Lower leg skin (tissue), 4 donors: ENCODE measurements at places on chromosomes 1 and 21.
A peak's percentile ranks its signal among the peaks of the same experiment; 100 is the strongest.

- no peak for DNase-seq
Measured at GRCh38 chr1:46096269-46097148, 35.9 kb downstream of the PIK3R3 start.

DNA sequence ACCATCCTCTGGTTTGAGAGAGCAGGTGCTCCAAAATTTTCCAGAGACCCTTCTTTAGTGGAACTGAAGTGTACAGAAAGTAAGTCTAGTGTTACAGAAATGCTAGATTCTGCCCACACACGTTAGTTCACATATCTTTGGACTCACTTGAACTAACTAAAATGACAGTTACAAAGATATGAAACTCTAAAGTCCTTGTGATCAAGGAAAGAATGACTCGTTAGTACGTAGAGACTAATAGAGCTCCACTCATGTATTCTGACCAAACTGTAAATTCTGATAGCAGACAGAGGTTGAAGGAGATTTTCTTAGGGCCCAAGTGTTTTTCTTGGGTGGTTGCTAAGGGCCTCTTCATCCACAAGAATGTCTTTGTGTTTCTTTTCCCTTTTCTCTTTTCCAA is 491.5 kb upstream of the B3GALT2 start:
- DNase-seq = no peak

DNA sequence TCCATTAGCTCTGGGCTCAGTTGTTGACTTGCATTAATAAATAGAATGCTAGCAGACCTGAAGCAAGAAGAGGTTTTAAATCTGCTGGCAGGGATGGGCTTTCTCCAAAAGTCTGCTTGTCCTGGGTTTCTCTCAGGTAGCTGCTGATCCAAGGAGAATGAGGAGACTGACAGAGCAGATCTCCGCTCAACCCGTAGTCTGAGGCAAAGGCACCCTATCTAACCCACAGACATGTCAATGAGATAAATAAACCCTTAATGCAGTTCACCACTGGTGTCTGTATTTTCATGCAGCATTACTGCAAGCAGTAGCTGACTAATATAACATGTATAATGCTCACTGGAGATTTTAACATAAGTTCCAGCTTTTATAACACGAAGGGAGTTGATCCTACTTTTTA is 44.1 kb upstream of the RGS21 start:
- DNase-seq = no peak

- DNase-seq = no peak
Measured at GRCh38 chr1:71885171-71885570, 397.2 kb downstream of the NEGR1 start.

DNA sequence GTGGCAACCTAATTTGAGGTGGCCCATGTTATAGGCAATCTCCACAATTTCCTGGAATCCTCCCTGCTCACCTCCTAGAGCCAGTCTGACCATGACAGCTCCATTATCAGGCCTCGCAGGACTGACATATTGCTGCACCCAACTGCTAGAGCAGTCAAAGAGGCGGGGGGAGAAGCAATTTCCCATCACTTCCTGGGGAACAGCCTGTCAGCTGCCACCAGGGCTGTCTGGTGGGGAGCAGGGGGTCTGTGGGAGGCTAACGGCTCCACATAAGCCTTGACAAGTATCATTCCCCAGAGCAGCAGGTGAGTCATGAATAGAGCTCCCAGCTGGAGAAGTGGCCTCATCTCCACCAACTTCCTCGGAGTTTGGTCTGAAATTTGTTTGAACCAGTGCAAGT is 322.9 kb downstream of the MATN1 start:
- DNase-seq = peak; percentile 8

DNA sequence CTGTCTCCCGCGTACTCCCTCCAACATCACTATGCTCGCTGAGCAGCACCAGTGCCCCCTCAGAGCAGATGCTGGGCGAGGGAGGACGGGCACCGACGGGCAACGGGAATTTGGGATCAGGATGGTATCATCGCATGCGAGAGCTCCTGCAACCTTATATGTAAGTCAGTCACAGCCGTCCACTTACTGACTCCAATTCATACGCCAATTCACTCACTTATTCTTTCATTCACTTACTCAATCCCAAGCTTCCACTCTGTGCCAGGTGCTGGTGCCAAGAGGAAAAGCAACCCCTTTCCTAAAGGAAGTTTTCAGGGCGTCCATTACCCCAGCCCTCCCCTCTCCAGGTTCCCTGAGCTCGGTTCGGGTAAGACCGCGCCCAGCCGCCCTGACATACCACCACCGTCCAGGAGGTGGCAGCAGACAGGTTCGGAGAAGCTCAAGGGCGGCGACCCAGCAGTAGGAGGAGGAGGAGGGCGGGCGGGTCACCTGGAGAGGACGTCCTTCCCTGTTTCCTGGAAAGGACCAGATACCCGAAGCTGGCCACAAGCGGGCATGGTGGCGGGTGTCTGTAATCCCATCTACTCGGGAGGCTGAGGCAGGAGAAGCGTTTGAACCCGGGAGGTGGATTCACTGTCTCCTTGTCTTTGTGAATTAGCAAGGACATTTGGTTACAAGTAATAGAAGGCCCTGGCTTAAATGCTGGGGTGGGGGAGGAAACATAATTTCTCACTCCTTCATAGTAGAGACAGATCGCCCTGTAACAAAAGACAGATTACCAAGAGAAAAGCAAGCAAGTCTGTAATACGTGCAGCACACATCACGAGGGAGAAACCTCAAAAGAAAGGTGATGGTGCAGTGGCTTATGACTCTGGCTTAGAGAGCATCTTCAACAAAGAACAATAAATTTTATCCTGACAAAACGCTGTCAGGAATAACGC is 7.6 kb upstream of the IL22RA1 start:
- peak; percentile 92 for DNase-seq

GRCh38 chr1:199693724-199694123 is 333.8 kb upstream of the NR5A2 start:
- DNase-seq = no peak

DNA sequence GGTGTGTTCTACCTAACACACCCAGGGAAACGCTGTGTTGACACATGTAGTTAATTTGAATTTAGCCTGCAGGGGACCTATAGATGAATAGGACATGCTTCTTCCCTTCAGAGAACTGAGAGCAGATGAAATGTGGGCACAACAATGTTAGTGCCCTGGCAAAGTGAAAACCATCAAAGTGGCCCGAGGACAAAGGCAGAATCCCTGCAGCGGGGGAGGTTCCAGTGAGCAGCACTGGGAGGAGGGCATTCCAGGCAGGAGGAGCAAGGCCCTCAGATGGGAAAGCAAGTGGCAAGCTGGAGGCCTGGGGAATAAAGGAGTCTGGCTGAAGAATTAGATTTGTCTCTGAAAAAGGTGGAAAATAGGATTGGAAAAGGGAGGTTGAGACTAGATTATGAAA is 37.2 kb downstream of the C1orf94 start:
- DNase-seq = no peak
